ENCODE measurements at places on chromosomes 7 and 10.

- DNase-seq = peak; percentile 24
Measured at GRCh38 chr7:6106140-6106904, 75.1 kb downstream of the ANKRD61 start.

DNA sequence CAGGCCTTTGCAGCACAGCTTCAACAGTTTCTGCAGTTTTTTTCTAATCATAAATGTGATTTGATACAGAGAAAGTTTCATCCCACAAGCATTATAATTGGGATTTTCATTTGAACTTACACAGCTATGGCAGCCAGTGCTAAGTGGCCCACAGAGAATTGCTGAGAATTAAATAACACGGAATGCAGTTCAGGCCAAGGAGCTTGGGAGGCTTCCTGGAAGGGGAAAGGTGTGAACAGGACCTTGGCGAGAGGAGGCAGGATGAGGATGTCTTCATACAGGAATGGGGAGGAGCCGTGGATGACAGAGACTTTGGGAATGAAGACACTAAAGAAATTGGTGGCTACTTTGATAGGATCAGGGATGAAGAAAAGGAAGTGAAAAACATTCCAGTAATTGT is 95.3 kb downstream of the ZNF22 start:
- DNase-seq = no peak

DNA sequence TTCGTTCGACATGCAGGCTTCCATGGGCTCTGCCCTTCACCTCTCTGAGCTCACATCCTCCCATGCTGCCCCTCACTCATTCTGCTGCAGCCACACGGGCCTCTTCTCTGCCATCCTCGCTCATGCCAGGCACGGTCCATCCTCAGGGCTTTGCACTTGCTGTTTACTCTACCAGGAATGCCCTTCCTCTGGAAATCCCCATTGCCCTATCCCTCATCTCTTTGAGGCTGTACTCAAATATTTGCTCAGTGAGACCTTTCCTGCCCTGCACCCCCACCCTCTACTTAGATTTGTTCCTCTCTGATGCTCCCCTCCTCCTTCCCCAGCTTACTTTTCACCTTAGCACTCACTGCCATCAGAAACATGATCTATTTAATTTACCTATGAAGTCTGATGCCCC is 107.0 kb upstream of the ZNF716 start:
- DNase-seq = no peak

DNA sequence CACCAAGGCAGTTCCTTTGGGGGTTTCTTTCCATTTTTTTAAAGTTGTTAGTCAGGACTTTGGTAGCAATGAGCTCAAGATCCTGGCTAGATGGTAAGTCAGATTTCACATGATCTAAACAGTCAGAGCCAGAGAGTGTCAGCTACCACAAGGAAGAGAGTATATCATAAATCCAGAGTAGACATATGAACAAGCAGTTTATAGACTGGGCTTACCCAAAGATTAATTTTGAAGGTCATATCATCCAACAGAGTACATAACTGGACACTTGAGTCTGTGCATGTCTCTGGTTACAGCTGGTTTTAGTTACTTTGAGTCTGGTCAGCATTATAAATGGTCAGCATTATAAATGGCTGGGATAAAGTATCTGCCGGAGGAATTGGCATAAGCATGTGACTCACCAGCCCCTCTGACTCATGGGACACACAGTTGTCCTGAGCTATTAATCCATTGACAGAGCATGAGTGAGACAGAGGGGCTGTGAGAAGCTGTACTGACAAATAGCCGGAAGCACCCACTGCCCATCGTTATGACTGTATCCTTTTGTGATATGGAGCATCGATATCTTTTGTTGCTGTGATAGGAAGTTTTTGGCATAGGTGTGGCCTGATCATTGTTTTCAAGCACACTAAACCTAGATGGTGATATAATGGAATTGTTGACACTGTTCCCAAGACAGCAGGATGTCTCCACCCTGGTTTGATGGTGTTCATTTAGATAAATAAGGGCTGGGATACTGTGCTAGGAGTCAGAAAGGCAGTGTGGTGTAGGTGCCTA is 19.3 kb downstream of the PPP1R3C start:
- DNase-seq = no peak

GRCh38 chr7:149598721-149599308 is 101.2 kb upstream of the ZNF746 start:
- peak; percentile 38 for DNase-seq

GRCh38 chr10:11959966-11960365 is 82.6 kb downstream of the UPF2 start:
- no peak for DNase-seq

DNA sequence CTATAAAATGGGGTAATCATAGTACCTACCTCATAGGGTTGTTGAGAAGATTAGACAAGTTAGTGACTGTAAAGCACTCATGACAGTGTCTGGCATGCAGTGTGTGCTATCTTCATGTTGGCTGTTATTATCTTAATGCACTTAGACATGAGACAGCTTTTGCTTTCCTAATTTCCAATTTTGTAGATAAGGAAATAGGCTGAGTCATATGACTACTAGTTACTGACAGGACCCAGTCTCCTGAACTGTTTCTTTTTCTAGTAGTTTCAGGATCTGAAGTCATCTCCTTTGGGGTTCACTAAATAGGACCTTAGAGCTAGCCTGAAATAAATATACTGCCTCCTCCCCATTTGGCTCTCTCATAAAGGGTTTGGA is 74.2 kb downstream of the SNX10 start:
- no peak for DNase-seq

GRCh38 chr7:28354601-28355402 is 57.5 kb upstream of the CREB5 start:
- no peak for DNase-seq

- DNase-seq = no peak
Measured at GRCh38 chr7:71905821-71906220, 506.3 kb downstream of the CALN1 start.

DNA sequence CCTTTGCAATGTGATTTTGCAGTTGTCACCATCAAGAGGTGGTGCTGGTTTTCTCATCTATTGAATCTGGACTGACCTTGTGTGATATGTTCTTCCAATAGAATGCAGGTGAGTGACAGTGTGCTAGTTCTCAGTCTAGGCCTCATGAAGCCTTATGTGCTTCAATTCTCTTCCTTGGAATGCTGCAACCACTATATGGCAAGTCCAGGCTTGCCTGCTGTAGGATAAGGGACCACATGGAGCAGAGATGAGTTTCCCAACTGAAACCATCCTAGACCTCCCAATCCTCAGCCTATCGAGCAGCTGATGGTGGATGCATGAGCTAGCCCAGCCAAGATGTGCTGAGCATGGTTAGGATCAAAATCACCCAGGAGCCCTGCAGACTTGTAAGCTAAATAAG is 32.6 kb upstream of the ARHGAP21 start:
- peak; percentile 12 for DNase-seq

GRCh38 chr7:106744563-106745091 is 83.7 kb upstream of the CCDC71L start:
- DNase-seq = no peak

DNA sequence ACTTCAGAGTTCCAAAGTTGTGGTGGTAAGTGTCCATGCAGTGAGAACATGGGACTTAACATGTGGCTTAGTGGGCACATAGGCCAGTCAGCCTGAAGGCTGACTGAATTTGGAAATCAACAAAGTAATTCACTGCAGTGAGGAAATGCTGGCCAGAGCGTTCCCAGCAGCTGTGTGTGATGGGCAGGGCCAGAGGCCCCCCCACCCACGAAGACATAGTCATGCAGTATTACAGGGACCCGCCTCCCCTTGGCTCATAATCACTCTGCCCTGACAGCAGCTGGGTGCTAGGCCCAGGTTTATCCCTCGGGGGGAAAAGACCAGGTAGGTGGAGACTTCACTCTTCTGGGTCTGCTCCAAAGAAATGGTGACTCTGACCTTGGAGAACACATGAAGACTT is 33.7 kb downstream of the HTR5A start:
- no peak for DNase-seq

GRCh38 chr10:716821-717220 is 27.4 kb upstream of the DIP2C start:
- no peak for DNase-seq

DNA sequence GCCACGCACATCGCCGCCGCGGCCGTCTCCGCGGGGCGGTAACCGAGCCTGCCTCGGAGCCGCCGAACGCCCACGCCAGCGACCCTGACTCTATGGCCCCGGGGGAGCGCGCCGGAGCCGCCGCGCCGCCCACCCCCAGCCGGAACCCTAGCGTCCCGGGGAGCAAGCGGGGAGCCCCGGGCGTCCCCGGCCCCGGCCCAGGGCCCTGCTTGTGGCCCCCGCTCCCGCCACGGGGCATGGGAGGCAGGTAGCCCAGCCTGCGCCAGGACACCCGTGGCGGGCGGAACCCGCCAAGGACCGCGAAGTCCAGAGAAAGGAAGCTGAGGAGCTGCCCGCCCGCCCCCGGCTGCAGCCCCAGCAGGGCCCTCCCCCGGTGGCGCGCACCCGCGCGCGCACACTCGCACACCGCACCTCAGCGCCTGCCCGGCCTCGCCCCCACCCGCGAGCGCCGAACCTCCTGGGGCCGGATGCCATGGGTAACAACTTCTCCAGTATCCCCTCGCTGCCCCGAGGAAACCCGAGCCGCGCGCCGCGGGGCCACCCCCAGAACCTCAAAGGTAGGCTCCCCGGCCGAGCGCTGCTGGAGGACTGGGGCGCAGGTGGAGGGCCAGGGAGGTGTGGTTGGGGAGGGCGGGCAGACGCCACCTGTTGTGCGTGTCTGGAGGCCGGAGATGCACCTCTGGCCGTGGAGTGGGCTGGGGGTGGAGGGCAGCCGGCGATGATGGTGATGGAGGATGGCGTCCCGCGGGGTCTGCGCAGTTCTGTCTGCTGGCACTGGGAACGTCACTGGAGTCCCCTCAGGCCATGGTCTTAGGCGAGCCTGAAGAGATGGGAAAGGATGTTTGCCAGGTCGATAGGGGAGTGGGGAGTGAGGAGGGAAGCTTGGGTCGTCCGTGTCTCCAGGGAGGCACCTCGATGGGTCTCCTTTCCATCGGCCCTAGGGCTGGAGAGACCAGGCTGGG is 692 bp downstream of the NEURL1 start:
- peak; percentile 29 for DNase-seq

- DNase-seq = no peak
Measured at GRCh38 chr7:29987811-29988317, 1.7 kb downstream of the SCRN1 start.

GRCh38 chr10:15990535-15991129 is 130.3 kb upstream of the MINDY3 start:
- DNase-seq = no peak
